ENCODE measurements at places on chromosomes 16 and 17. TPM values are rescaled to one million over a fixed set of nuclear protein-coding genes. Genes with fewer than 3 reads are reported as not detected.
A peak's percentile ranks its signal among the peaks of the same experiment; 100 is the strongest.

The KRT27 gene
- 2.0 TPM for total RNA-seq

The HNF1B gene
- 31.5 TPM for total RNA-seq

The TEDC2 gene
- total RNA-seq = 1.5 TPM

The PRSS53 gene
- 1.2 TPM for total RNA-seq

GRCh38 chr17:27631897-27632725, 1.1 kb downstream of the LGALS9 start:
- DNase-seq = no peak

- no peak for DNase-seq
Observed at GRCh38 chr16:57536306-57537193, at the start of gene CCDC102A. TSS of gene CCDC102A (minus strand) at chr16:57536571. CDS start at chr16:57529177, 7,394 bp downstream.

GRCh38 chr16:69775563-69775962, 13.4 kb downstream of the WWP2 start:
- DNase-seq = no peak

GRCh38 chr17:77881545-77881944, 77.0 kb upstream of the TNRC6C start:
- peak; percentile 80 for DNase-seq

GRCh38 chr17:71467719-71468118, 653.1 kb upstream of the SOX9 start:
- no peak for DNase-seq

- DNase-seq = no peak
Observed at GRCh38 chr17:80853076-80853475, 138.6 kb upstream of the CHMP6 start.

GRCh38 chr16:4215106-4215505, 26.8 kb downstream of the SRL start:
- no peak for DNase-seq

- DNase-seq = no peak
Observed at GRCh38 chr16:80323187-80323807, 217.5 kb upstream of the DYNLRB2 start.

DNA sequence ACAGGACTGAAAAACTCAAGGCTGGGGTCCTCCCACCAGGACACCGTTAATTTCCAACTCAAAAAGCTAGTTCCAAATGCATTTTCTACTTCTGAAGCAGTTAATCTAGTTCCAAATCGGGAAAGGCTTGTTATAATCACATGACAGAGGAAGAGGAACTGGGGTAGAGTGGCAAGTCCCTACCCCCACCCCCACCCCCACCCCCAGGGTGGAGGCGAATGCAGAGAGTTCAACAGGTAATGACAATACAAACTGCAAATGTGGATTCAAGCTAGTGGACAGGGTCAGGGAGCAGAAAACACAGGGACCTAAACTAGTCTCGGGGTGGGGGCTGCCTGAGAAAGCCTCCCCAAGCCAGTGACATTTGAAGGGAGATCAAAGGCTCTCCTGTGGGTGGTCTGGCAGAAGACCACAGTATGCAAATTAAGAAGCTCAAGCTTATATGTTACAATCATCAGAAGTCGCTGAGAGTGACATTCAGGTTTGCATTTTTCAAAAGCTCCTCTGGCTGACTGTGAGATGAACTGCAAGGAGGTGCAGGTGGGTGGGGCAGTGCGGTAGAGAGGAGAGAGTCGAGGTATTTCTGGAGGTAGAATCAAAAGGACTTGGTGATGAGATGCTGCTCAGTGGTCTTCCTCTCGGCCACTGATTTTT, 56.4 kb upstream of the SLC25A19 start:
- no peak for DNase-seq

DNA sequence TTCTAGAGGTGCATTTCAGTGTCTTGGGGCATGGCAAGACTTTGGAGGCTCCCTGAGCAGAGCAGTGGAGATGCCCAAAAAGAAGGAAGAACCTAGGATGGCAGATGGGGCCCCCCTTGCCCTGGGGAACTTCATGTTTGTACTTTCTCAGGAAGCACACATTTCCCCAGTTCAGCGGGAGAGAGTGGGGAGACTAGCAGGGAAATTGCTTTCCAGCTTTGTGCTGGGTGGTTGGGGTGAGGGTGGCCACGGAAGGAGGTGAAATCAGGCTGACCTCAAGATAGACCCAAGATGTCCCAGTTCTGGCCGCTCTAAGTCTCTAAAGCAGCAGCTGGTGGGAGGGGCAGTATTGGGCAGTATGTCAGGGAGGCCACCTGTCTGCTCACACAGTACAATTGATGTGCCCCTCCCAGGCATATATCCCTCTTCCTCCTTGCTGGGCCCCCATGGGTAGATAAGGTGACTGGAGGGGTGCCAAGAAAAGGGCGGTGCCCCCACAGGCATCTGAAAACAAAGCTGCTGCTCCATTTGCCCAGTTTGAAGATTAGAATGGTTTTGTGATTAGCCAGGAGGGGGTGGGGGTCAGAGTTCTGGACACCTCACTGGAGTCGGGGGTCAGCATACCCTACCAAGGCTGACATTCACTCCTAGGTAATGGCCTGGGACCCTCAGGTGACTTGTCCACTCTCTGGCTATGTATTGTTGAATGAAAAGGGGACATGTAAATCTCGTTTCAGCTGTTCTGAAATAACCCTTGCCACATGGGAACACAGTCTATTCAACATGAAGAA, 17.1 kb upstream of the NAGLU start:
- DNase-seq = peak; percentile 75

GRCh38 chr17:15261258-15261801, 3.8 kb downstream of the PMP22 start:
- DNase-seq = peak; percentile 57

- DNase-seq = no peak
Observed at GRCh38 chr17:32627239-32627996, 140.6 kb downstream of the CDK5R1 start.

GRCh38 chr17:27918498-27918897, 25.3 kb upstream of the LYRM9 start:
- no peak for DNase-seq

- DNase-seq = no peak
Observed at GRCh38 chr17:80287806-80288567, 27.3 kb downstream of the RNF213 start.

- no peak for DNase-seq
Observed at GRCh38 chr17:81367171-81367570, 28.1 kb upstream of the BAHCC1 start.

DNA sequence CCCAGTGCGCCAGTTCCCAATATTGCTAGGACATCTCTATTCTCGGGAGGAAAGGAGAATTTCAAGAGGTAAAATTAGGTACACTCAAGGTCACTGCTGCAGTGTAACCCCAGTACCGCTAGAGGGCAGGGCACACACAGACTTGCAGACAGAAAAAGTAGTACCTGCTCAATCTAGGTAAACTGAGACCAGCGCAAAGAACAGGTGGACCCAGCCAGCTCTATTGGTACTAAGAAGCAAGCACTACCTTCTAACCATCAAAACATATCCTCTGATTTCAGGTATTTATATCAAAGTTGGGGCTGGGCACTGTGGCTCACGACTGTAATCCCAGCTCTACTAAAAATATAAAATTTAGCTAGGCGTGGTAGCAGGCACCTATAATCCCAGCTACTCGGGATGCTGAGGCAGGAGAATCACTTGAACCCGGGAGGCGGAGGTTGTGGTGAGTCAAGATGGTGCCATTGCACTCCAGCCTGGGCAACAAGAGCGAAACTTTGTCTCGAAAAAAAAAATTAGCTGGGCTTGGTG, 3.6 kb upstream of the WDR81 start:
- DNase-seq = peak; percentile 76
